ENCODE measurements at places on chromosomes 6 and 20. TPM values are rescaled to one million over a fixed set of nuclear protein-coding genes. Genes with fewer than 3 reads are reported as not detected.

Gene FAM209B
- 0.61 TPM for polyA plus RNA-seq

Gene FAM83C
- not detected for polyA plus RNA-seq

Gene TP53TG5
- polyA plus RNA-seq, result not detected

DNA sequence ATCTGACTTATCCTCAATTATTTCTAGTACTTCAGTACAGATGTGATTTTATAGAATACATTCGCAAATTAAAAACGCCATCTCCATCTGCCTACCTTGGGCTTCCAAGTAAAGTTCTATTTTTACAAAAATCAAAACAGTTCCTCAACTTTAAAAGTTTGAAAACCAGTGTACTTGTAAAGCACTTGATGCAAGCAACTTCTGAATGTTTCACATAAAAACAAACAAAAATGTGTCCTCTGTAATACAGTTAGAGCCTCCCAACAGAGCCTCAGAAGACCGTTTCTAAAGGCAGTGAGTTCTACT is 384 bp upstream of the MANEA start:
- DNase-seq, result no peak

- DNase-seq, result no peak
Observed at GRCh38 chr20:24605937-24606455, 136.6 kb downstream of the SYNDIG1 start.
